ENCODE measurements at places on chromosomes 12 and 14.

DNA sequence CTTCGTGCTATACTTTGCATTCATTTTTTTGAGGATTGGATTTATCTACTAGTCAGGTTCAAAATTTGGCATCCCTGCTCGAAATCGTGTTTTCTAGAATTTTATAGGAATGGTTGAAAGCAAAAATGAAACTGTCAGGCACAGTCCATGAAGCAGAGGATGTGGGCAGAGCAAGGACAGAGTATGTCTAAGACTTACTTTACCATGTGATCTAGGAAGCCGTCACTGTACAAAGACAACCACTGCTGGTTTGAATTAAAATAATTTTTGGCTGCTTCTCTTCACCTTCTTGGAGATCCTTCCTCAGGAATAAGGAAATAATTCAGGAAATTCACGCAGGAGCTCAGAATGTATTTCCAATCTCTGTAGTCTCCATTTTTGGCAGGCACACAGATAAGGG, 31.6 kb upstream of the SGPP1 start:
- peak overlapping the region; percentile 73 for H3K27ac ChIP-seq
- peaks cover 10% of the 10 kb centered on the region for H3K4me1 ChIP-seq
- no peak for DNase-seq
- H3K36me3 ChIP-seq, result no peaks in the 10 kb centered on the region
- no peaks in the 10 kb centered on the region for H3K27me3 ChIP-seq
- peak overlapping the region; percentile 47 for H3K4me3 ChIP-seq

DNA sequence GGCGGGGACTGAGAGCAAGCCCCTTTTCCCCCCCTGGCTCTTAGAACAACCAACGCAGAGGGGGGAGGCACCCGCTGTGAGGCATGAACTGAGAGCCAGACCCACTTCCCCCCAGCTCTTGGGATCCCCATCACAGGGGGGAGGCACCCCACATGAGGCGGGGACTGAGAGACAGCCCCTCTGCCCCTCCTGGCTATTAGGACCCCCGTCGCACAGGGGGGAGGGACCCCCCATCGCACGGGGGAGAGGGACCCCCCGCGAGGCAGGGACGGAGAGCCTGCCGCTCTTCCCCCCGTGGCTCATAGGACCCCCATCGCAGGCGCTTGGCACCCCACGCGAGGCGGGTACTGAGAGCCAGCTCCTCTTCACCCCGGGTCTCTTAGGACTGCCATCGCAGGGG, 195.8 kb upstream of the PZP start:
- no peaks in the 10 kb centered on the region for H3K36me3 ChIP-seq
- H3K4me3 ChIP-seq, result no peak overlapping the region
- H3K4me1 ChIP-seq, result no peaks in the 10 kb centered on the region
- no peaks in the 10 kb centered on the region for H3K27me3 ChIP-seq
- no peak overlapping the region for H3K27ac ChIP-seq
- DNase-seq, result no peak

- no peak overlapping the region for H3K4me3 ChIP-seq
- no peak for DNase-seq
- H3K27ac ChIP-seq, result no peak overlapping the region
- H3K4me1 ChIP-seq, result no peaks in the 10 kb centered on the region
These were observed 126.3 kb upstream of the RTL1 start for GRCh38 chr14:101029668-101030290.

DNA sequence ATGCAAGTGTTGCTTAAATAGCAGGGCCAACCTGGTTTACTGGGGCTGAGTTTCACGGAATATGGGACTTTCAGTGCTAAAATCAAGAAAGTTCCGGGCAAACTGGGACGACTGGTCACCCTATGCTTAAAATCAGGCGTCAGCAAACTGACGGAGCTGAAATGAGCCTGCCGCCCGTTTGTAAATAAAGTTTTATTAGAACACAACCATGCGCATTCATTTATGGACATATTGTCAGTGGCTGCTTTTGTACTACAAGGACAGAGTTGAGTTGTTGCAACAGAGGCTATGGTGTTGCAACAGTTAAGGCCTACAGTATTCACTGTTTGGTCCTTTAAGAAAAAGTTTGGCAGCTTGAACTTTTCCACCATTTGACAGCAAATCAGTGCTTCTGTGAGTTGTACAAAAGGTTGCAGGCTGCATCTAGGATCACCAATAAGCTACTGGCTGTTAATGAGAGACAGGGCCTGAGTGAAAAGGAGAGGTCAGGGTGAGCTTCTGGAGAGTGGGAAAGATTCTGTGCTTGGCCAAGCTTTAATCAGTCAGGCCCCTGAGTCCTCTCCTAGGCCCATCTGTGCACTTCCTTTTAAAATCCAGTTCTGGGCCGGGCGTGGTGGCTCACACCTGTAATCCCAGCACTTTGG, 13.3 kb downstream of the SELPLG start:
- peaks cover 43% of the 10 kb centered on the region for H3K36me3 ChIP-seq
- H3K27me3 ChIP-seq, result no peaks in the 10 kb centered on the region
- peak overlapping the region; percentile 55 for H3K27ac ChIP-seq
- peaks cover 62% of the 10 kb centered on the region for H3K4me1 ChIP-seq
- no peak for DNase-seq

- no peak for DNase-seq
- peaks cover 39% of the 10 kb centered on the region for H3K36me3 ChIP-seq
- H3K4me1 ChIP-seq, result peaks cover 50% of the 10 kb centered on the region
These were observed 7.1 kb downstream of the SETD1B start for GRCh38 chr12:121810833-121811433.

DNA sequence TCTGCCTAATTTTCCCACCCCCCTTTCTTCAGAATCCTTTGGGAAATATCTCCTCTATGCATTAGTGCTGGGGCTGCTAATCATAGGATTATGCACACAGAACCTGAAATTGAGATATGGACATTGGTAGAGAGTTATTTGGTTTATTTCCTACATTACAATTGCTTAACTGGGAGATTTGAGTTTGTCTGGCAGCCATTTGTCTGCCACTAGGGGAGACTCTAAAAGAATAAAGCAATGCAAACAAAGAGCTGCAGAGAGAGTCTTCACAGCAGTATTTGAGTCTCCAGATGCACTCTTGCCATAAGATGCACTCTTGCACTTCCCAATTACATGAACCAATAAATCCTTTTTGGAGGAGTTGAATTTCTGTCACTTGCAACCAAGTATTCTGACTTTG, 12.0 kb upstream of the PCNX4 start:
- no peak overlapping the region for H3K27ac ChIP-seq
- H3K36me3 ChIP-seq, result peaks cover 12% of the 10 kb centered on the region
- H3K27me3 ChIP-seq, result peaks cover 8% of the 10 kb centered on the region
- no peaks in the 10 kb centered on the region for H3K4me1 ChIP-seq

- H3K4me3 ChIP-seq, result no peak overlapping the region
- H3K27ac ChIP-seq, result no peak overlapping the region
- H3K27me3 ChIP-seq, result peaks cover 13% of the 10 kb centered on the region
- no peaks in the 10 kb centered on the region for H3K36me3 ChIP-seq
These were observed 7.9 kb upstream of the KRT86 start for GRCh38 chr12:52266514-52266913.

DNA sequence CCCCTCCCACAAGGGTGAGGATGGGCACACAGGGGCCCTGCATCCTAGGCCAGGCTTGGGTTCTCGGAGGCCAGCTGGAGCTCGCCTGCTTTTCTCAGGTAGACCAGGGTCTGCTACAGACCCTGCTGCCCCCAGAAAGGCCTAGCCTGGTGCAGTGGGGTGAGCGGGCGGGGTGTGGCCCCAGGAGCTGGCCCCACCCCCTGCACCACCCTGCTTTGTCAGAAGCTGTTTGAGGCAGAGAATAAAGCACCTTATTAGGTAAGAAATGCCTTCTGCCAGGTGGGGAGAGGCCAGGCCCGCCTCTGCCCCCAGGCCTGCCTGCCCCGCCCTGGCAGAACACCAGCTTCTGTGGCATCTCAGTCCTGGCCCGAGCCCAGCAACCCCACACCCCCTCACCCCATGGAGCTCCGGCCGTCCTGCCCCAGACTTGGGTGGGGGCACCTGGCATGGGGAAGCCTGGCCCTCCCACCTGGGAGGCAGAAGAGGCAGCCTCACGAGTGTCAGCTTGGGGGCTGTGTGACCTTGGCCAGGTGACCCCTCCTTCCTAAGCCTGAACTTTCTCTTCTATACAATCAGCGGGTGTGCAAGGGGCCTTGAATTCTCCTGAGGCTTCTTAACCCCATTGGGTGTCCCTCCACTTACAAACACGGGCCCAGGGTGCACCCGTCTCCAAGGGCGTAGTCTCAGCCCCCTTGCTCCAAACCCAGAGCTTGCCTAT, 43.2 kb downstream of the KRT80 start:
- no peak overlapping the region for H3K27ac ChIP-seq
- DNase-seq, result no peak
- H3K4me3 ChIP-seq, result no peak overlapping the region
- H3K36me3 ChIP-seq, result no peaks in the 10 kb centered on the region

DNA sequence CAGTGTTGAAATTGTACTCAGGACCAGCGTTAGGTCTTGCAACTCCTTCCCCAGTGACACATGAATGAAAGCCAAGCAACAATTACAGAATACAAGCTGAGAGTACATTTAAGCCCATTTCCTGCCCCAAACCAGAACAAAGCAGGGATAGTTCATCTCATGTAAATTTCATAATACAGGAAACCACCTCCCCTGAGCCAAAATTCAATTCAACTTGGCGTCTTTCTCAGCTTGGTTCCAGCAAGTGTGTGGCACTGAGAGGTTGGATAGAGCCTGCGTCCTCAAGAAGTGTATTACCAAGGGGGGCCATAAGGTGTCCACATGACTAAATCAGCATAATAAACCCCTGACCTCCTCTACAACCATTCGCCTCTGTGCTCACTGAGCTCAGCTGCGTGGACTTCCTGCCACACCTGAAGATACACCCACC, 278.9 kb upstream of the CRY1 start:
- H3K4me1 ChIP-seq, result peaks cover 70% of the 10 kb centered on the region
- peak; percentile 54 for DNase-seq

GRCh38 chr12:108691998-108692808, 39.1 kb downstream of the CORO1C start:
- no peak for DNase-seq
- no peaks in the 10 kb centered on the region for H3K27me3 ChIP-seq
- H3K36me3 ChIP-seq, result peaks cover 2% of the 10 kb centered on the region
- peaks cover 78% of the 10 kb centered on the region for H3K4me1 ChIP-seq
- H3K4me3 ChIP-seq, result peak overlapping the region; percentile 56

DNA sequence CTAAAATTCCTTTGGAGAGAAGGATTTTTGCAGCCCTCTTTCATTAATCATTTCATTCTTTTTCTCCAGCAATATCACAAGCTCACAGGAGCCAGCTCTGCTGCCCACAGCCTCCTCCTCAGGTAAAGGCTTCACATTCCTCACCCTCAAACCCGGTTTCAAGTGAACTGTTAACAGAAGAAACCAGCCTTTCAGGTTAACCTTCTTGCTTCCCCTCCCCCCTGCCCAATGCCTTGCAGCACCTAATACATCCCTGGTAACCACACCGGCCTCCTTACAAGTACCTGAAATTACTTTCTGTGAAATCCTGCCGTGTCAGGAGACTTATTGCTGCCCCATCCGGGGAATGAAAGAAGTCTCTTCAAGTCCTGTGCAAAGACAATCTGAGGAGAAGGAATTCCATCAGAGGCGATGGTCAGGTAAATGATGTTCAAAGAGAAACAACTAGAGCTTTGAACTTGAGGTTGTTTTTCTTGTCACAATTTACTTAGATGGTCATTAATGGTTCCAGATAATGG, 111.2 kb downstream of the MYRFL start:
- peaks cover 11% of the 10 kb centered on the region for H3K27me3 ChIP-seq
- H3K4me3 ChIP-seq, result no peak overlapping the region
- H3K27ac ChIP-seq, result no peak overlapping the region

DNA sequence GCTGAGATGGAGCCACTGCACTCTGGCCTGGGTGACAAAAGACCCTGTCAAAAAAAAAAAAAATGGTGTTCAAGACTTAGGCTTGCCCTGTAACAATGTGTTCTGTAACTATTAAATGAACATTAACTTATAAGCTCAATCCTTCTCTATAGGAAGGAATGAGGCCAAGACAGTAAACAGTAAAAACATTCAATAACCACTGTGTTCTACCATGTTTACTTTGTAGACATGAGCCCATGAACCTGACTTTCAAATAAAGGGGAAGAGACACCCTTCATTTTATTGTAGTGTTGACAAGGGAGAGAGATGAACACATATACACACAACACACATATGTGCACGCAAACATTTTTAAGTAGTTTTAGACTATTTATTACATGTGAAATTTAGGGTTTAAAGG, 20.1 kb upstream of the RASSF3 start:
- DNase-seq, result no peak
- no peaks in the 10 kb centered on the region for H3K27me3 ChIP-seq
- H3K4me3 ChIP-seq, result no peak overlapping the region
- no peaks in the 10 kb centered on the region for H3K36me3 ChIP-seq

DNA sequence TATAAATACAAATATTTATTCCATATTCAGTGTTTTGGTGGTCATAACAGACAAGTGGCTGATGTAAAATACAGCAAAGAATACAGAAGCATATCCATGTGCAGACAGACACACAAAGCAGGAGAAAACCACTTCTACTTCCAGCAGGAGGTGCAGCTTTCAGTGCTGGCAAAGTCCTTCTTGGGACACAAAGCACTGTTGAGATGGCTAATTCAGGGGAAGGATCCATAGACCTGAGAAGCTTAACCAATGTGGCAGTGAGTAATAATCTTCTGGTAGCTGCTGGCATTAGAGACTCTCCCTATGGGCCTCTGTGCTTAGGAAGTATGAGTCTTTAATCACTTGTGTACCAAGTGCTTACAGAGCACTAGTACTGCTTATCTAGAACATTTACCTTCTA, 26.8 kb downstream of the AMN1 start:
- no peak overlapping the region for H3K27ac ChIP-seq
- H3K4me1 ChIP-seq, result peaks cover 20% of the 10 kb centered on the region
- H3K27me3 ChIP-seq, result no peaks in the 10 kb centered on the region
- peaks cover 11% of the 10 kb centered on the region for H3K36me3 ChIP-seq
- H3K4me3 ChIP-seq, result no peak overlapping the region

- H3K27me3 ChIP-seq, result peaks cover 48% of the 10 kb centered on the region
- H3K36me3 ChIP-seq, result no peaks in the 10 kb centered on the region
- H3K4me3 ChIP-seq, result no peak overlapping the region
- no peak overlapping the region for H3K27ac ChIP-seq
These were observed 702 bp upstream of the PRPH start for GRCh38 chr12:49294086-49294803.

GRCh38 chr14:55950135-55950534, 168.1 kb upstream of the PELI2 start:
- no peak overlapping the region for H3K27ac ChIP-seq
- H3K27me3 ChIP-seq, result peaks cover 3% of the 10 kb centered on the region
- no peak for DNase-seq
- H3K36me3 ChIP-seq, result no peaks in the 10 kb centered on the region
- H3K4me3 ChIP-seq, result no peak overlapping the region

DNA sequence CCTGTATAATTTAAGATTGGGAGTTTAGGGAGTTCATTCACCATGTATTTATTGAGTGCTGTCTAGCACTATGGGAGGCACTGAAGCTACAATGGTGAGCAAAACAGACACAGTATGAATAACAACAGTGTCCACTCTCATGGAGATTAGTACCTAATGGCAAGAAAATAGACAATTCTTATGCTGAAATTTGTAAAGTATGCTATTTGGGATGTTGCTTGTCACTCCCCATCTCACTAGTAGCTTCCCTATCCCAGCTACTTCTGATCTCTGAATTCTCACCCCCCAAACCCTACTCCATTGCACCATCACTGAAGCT, 4.0 kb downstream of the GDF11 start:
- no peak overlapping the region for H3K27ac ChIP-seq
- peaks cover 7% of the 10 kb centered on the region for H3K36me3 ChIP-seq
- H3K27me3 ChIP-seq, result no peaks in the 10 kb centered on the region
- H3K4me1 ChIP-seq, result peaks cover 22% of the 10 kb centered on the region
- H3K4me3 ChIP-seq, result no peak overlapping the region

All from activated CD4-positive, alpha-beta memory T cell treated with anti-CD3 and anti-CD28 coated beads for 36 hours (primary cell).